GM18507 (cell line): ENCODE measurements at places on chromosomes 5 and 9.
A peak's percentile ranks its signal among the peaks of the same experiment; 100 is the strongest.

GRCh38 chr9:117091529-117091928 lies 323.3 kb downstream of the ASTN2 start:
- DNase-seq: no peak

- DNase-seq: no peak
Observed at GRCh38 chr5:134114886-134115805, 665 bp downstream of the TCF7 start.

DNA sequence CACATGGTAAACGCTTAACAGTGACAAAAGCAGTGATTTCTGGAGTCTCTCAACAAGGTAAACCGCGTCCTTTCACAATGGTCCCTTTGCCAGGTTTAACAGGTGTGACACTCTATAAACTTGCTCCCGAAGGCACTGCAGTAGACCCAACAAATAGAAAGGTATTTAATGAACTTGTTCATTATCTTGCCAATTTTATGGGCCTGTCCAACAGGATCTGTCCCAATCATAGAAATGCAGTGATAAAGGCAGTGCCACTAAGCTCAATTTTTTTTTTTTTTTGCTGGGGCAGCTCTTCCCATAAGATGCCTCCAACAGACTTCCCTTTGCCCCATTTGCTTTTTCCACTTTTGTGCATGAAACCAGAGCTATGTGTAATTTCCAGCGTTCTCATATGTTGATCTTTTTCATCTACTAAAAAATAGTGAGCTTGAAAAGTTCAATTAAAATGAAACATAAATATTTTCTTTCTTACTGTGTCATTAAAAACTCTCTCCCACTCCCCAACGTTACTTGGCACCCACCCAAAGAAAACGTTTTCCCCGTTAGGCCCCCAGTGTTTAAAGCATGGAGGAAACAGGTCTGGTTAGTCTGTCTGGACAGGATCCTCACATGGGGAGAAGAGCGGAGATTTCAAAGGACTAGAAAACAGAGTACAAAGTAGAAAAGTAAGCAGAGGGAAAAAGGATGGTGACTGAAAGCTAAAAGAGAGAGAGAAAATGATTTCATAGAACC lies 80.9 kb upstream of the SPATA31D4 start:
- no peak for DNase-seq

DNA sequence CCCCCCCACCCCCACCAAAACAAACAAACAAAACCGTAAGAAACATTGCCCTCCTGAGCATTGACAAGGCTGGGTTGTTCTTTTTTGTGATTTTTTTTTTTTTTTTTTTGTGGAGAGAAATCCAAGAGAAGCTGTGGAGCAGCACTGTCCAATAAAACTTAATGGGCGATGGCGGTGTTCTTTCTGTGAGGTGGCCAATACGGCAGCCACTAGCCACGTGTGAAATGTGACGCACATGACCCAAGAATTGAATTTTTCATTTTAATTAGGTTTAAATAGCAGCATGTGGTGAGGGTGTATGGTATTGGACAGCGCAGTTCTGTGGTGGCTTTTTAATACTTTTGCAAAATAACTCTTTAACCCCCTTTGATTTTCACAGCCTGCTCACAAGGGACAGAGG lies 251.1 kb downstream of the PDZD2 start:
- DNase-seq: no peak

DNA sequence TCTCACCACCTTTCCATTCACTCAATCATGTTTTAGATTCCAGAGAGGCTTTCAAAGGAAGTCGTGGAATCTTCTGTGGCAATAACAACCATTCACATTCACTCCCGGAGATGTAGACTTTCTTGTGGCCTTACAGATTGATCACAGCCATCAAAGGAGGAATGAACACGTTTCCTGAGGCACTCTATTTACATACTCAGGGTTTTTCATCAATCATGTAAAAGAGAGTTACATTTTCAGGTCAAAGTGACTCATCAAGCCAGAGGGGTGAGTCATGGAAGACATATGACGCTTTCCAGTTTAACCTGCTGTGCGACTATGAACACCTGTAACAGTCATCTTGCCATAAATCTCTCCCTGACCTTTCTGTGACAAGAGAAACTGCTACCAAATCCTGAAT lies 39.3 kb upstream of the RAD23B start:
- DNase-seq: no peak

GRCh38 chr9:80086822-80087345 lies 515.1 kb downstream of the TLE4 start:
- DNase-seq: no peak

DNA sequence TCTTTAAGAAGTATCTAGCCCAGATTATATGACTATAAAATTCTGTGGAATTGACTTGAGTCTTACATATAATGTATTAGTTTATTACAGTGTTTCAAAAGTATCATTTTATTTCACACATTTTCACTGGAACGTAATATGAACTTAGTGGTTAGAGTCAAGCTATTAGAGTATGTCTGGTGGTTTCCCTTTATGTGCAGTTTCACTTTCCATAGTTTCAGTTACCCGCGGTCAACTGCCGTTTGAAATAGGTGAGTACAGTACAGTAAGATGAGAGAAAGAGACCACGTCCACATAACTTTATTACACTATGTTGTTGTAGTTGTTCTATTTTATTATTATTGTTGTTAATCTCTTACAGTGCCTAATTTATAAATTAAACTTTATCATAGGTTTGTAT lies 50.5 kb downstream of the COMMD10 start:
- peak; percentile 9 for DNase-seq

- DNase-seq: no peak
Observed at GRCh38 chr5:140821375-140822280, at the start of gene PCDHA5. Gene PCDHA5, plus strand, starts transcription at chr5:140821613.

DNA sequence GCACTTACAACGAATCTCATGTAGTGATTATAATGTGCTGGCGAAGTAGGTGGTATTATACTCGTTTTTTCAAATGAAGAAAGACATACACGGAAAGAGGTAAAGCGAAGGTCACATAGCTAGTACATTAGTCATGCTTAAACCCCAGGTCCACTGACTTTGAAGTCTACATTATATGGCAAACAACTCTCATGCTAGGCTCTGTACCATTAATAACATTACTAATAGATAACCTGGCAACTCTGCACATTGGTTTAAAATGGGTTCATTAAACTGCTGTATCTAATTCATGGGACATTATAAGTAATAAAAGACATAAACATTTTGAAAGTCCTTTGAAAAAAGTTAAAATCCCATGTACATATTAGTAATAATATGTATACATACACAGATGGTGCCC lies 21.2 kb downstream of the FYB1 start:
- no peak for DNase-seq

- DNase-seq: no peak
Observed at GRCh38 chr5:31186672-31187267, 6.7 kb upstream of the CDH6 start.

- DNase-seq: no peak
Observed at GRCh38 chr5:112412346-112412745, 6.7 kb downstream of the EPB41L4A start.
